ENCODE measurements at places on chromosomes 2 and 18. TPM values are rescaled to one million over a fixed set of nuclear protein-coding genes. Genes with fewer than 3 reads are reported as not detected.

Gene MTA3
- 29.7 TPM for total RNA-seq

DNA sequence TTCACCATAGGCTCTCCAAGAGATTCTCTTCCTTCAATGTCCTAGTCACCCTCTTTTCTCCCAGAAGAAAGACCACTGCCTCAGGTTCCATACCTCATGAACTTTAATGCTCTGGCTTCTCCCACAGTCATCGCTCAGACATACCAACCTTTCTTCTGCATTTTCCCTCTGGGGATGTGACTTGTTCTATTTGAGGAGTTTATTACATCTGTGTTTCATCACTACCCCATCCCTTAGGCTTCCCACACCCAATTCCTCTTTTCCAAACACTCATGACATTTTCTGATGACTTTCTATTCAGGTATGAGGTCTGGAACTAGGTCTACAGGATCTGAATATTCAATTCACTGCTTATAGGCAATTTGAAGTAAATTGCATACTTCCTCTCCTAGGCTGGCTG is 298.6 kb upstream of the MAP2 start:
- DNase-seq, result no peak

DNA sequence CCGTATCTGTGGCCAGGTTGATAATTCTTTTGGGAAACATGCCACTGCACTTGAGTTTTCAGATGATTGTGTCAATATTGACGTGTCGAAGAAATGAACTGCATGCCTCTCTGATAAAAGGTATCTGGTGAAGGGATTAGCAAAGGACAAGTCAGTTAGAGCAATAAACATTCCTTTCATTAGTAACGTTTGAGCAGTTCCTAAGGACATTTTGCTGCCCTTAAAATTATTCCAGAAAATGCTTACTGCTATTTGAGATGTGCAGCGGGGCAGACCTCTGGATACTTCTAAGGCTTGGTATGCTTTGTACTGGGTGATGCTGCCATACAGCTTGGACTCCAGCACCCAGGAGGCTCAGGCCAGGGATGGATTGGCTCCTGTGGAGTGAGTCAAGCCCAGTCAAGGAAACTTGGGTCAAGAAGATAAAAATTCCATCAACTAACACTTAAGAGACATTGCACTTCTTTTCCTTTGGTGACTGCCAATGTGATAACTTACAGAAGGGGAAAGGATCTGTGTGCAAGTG is 166.7 kb downstream of the FHOD3 start:
- DNase-seq, result no peak

DNA sequence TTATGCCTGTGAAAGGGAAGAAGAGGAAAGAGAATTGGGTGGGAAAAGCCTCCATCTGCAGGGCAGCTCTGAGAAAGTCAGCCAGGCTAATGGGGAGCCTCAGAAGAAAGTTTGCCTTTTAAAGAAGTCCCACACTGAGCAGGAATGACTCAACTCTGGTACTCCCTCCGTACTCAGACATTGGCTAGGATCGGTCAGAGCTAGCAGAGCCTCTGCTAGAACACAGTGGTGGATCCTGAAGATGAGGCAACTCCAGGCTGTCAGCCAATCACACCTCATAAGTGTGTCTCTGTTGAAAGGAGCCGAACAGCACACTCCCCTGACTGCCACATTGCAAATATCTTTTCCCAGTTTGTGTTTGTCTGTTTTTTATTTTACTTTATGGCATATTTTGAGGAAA is 96.9 kb downstream of the HNRNPLL start:
- DNase-seq, result peak; percentile 93

Gene FBXO48
- total RNA-seq, result 0.38 TPM

Gene SPP2
- total RNA-seq, result not detected

- DNase-seq, result no peak
Observed at GRCh38 chr2:68743531-68743930, 8.9 kb downstream of the ARHGAP25 start.

Gene AOX1
- total RNA-seq, result 47.9 TPM

- DNase-seq, result no peak
Observed at GRCh38 chr2:188285049-188285448, 6.6 kb upstream of the GULP1 start.

DNA sequence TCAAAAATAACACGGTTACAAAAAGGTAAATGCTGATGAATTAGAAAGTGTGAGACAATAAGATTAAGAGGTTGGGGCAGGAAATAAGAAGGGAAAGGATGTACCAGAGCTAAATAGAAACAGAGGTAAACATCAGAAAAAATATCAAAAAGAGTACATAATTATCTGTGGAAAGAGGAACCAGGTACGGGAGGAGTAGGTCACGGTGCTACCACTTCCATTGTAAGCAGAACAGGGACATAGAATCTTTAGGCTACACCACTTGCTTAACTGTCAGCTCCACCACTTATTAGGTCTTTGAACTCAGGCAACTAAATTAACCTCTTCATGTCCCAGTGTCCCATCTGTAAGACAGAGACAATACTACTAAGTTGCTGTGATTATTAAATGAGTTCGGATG is 350.3 kb downstream of the LRATD1 start:
- DNase-seq, result no peak

- DNase-seq, result peak; percentile 65
Observed at GRCh38 chr2:130371723-130372054, 15.8 kb downstream of the PTPN18 start.

GRCh38 chr2:128832946-128833663 is 514.4 kb upstream of the HS6ST1 start:
- no peak for DNase-seq

DNA sequence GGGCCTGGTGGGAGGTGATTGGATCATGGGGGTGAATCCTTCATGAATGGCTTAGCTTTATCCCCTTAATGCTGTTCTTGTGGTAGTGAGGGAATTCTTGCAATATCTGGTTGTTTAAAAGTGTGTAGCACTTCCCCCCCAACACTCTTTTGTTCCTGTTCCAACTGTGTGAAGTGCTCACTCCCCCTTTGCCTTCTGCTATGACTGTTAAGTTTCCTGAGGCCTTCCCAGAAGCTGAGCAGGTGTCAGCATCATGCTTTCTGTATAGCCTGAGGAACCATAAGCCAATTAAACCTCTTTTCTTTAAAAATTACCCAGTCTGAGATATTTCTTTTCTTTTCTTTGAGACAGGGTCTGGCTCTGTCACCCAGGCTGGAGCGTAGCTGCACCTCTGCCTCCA is 139.4 kb downstream of the RNF152 start:
- DNase-seq, result no peak

DNA sequence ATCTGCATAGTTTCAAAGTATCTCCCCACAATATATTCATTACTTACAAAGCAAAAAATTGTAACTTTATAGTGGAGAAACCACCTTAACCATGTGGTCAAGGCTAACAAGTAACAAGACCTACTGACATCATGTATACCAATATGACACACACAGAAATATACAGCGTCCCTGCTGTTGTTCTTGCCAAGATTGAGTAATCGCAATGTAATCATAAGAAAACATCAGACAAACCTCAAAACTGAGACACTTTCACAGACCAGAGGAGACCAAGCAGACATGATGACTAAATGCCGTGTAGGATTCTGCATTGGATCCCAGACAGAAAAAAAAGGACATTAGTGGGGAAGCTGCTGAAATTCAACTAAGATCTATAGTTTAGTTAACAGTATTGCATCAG is 123.0 kb downstream of the ACAA2 start:
- peak; percentile 95 for DNase-seq

Gene ALKAL2
- total RNA-seq, result not detected

DNA sequence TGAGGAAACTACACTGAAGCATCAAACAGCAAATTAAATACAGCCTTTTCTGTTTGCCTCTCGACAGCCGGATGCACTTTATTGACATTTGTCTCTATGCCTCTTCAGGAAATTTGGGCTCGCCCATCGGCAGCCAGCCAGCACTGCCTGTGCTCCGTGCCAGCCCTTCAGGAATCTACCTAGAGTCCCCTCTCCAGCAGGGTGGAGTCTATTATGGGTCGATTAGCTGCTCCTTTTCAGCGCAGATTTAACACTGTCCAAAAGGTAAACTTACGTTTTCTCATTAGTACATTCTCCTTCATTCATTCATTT is 91.5 kb downstream of the MYCN start:
- no peak for DNase-seq

Gene C2orf68
- total RNA-seq, result 9.8 TPM

Gene TSPYL6
- not detected for total RNA-seq

DNA sequence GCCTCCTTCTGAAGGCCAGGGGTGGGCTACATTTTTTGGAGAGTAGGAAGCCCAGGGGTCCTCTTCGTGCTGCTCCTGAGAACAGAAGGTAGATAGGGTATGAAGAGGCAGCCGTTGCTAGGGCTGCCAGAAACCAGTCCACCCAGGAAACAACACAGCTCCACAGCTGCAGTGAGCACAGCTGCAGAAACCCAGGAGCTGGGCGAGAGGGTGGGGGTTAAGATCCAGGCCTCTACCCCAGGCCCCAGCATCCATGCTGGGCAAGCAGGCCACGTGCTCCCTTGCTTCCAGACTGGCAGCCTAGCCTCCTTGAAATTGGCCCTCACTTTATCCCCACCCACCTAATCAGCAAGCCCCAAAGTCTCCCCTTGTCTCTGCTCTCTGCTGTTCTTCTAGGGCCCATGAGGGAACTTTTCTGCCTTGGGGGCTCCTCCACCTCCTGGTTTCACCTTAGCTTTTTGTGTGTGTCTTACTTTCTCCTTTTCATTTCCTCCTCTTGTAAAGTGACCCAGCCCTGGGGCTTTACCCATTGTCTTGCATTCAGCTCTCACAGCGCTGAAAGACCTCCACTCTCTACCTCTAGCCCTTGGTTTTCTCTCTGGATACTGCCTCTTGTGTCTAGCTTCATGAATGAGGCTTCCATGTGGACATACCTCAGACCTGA is 30.7 kb downstream of the STON1 start:
- DNase-seq, result no peak

DNA sequence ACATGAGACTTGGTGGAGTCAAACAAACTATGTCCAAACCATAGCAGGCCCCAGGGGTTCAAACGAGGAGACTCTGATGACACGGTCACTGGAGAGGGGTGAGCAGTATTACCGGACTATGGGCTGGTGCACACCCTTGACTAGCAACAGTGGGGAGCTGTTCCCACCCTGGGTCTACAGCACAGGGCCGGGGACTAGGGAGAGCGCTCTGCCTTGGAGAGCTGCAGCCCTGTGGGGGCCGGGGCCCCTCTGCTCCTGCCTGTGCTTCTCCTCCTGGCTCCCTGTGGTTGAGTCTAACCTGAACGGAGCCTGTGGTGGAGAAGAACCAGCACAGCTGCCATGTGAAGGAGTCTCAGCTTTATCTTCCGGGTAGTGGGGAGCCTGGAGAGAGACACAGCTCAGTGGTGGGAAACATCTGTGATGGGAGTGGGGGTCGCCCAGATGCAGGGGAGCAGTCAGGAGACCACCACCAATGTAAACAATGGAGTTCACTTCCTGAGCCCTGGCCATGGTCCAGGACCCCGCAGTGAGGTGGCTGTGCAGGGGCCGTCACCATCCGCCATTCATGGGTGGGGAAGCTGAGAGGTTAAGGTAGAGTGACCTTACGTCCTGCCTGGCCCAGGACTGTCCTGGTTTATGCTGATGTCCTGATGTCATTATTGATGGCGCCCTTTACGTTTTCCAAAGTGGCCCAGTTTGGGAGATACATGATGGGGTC is 195.7 kb upstream of the TWIST2 start:
- DNase-seq, result no peak

DNA sequence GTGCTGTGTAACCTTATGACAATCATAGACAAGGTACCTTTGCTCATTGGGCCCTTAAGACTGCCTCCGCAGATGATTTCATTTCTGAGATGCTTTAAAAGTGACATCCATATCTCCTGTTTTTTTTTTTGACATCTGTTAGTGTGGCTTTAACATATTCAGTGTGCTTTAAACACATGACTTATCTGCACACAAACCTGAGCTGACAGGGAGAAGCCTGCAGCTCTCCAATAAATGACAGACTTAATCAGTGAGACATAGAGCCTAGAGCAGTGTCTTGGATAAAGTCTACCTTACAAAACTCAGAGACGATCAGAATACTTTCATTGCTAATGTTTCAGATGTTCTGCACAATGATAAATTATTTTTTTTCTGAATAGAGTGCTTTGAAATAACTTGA is 130.7 kb downstream of the UBE2E3 start:
- no peak for DNase-seq

GRCh38 chr18:21184396-21184996 is 57.5 kb upstream of the GREB1L start:
- no peak for DNase-seq

DNA sequence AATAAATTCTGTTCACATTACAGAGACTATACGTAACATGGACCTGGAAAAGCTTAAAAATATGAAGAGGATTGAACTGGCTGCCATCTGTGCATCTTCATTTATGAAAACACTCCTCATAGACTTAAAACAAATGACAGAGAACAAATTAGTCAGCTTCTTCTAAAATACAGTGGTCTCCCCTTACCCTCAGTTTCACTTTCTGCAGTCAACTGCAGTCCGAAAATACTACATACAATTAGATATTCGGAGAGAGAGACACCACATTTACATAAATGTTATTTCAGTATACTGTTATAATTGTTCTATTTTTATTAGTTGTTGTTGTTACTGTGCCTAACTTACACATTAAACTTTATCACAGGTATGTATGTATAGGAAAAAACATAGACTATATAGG is 6.5 kb downstream of the RNF103 start:
- DNase-seq, result no peak

- DNase-seq, result no peak
Observed at GRCh38 chr18:77178559-77178958, 46.0 kb upstream of the MBP start.

GRCh38 chr2:142180820-142181533 is 50.2 kb upstream of the LRP1B start:
- peak; percentile 70 for DNase-seq

Gene NYAP2
- total RNA-seq, result not detected

DNA sequence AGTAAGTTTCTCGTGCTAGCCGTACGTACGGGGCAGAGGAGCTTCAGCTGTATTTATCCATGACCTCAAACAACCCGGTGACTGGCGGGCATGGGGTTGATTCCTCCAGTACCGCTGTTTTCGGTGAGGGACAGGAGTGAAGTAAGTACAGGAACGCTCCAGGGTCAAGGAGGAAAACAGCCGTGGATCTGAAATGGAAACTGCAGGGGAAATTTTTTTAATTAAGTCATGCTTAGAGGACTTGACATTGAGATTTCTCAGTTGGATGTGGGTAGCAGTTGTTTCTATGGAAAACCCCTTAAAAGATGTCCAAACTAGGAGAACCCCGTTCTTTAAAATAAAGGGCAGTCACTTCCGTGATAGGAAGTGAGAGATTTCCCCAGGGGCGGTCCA is 1.2 kb downstream of the RAB12 start:
- DNase-seq, result peak; percentile 63

DNA sequence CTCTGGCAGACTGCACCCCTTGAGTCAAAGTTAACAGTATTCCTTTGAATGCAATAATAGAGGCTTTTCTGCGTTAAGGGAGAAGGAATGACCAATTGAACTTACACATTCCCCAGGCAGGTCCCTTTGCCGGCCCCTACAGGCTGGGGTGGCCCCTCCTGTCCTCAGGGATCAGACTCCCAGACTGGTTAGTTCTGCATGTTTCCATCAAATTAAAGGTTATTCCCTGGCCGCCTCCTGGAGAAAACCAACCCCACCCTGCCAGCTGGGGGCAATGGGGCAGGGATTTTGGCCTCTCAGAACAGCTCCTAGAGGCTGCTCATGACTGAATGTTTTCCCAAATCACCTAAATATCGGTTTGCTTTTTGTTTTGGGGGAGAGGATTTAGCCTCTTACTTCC is 199.6 kb downstream of the MGAT5 start:
- no peak for DNase-seq

Gene CXCR1
- total RNA-seq, result not detected

GRCh38 chr2:231036131-231036530 is 1.2 kb upstream of the C2orf72 start:
- DNase-seq, result no peak

Gene SLC39A6
- total RNA-seq, result 115 TPM

Gene SLC4A3
- 0.54 TPM for total RNA-seq

GRCh38 chr2:102114290-102114721 is 28.2 kb upstream of the IL1R1 start:
- DNase-seq, result no peak
